ENCODE measurements at places on chromosomes 4 and X. TPM values are rescaled to one million over a fixed set of nuclear protein-coding genes. Genes with fewer than 3 reads are reported as not detected.

- H3K27ac ChIP-seq: no peak overlapping the region
- DNase-seq: no peak
- peaks cover 11% of the 10 kb centered on the region for H3K4me1 ChIP-seq
- no peaks in the 10 kb centered on the region for H3K36me3 ChIP-seq
- no peak overlapping the region for H3K4me3 ChIP-seq
Observed at GRCh38 chr4:56764775-56765174, 56.7 kb downstream of the SPINK2 start.

DNA sequence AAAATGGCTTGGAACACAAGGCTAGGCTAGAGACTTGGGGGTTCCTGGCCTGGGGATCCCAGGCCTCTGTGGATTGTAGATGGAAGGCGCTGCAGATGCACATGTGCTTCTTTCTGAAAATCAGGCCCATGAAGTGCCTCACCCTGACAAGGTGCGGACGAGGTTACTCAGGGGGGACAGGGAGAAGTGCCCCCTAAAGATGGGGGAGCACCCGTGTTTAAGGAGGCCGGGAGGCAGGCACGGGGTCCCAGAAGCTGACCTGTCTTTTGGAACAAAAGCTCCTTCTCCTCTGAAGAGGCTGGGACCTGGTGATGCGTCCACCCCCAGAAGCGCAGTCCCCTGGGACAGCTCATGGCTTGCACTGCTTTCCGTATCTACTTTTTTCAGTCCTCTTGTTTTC lies 2.4 kb downstream of the PDZD4 start:
- H3K27me3 ChIP-seq: no peaks in the 10 kb centered on the region
- H3K4me1 ChIP-seq: peaks cover 40% of the 10 kb centered on the region
- no peak overlapping the region for H3K27ac ChIP-seq
- H3K4me3 ChIP-seq: no peak overlapping the region
- H3K36me3 ChIP-seq: no peaks in the 10 kb centered on the region

GRCh38 chr4:143025081-143025704 lies 159.5 kb upstream of the USP38 start:
- DNase-seq: no peak
- no peak overlapping the region for H3K4me3 ChIP-seq
- no peaks in the 10 kb centered on the region for H3K4me1 ChIP-seq
- no peak overlapping the region for H3K27ac ChIP-seq
- peaks cover 2% of the 10 kb centered on the region for H3K27me3 ChIP-seq

- no peak overlapping the region for H3K4me3 ChIP-seq
- H3K4me1 ChIP-seq: no peaks in the 10 kb centered on the region
- H3K36me3 ChIP-seq: no peaks in the 10 kb centered on the region
- H3K27ac ChIP-seq: no peak overlapping the region
Observed at GRCh38 chr4:183253451-183253850, 66.6 kb downstream of the CLDN22 start.

DNA sequence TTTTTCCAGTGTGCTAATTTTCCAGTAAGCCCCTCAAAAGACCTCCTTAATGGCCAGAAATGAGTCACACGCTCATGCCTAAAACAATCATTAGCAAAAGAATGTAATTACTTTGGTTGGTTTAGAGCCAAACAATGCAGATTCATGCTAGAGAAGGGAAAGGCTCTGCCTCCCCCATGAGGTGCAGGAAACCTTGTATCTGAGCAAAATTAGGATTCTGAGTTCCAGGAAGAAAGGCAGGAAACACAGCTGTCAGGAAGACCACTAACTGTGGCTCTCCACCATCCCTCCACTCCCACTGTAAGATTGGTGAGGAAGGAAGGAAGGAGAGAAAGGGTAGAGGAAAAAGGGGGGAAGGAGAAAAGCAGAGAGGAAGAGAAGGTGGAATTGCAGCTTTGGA lies 104.9 kb upstream of the DHX15 start:
- H3K36me3 ChIP-seq: no peaks in the 10 kb centered on the region
- DNase-seq: no peak
- H3K27ac ChIP-seq: no peak overlapping the region

The JAKMIP1 gene
- total RNA-seq: 2.1 TPM

The WWC2 gene
- 4.1 TPM for total RNA-seq

Measured in CD4-positive, alpha-beta T cell (primary cell).